Stimulated activated CD8-positive, alpha-beta memory T cell treated with anti-CD3 and anti-CD28 coated beads, Interleukin-12 subunit alpha, Interleukin-12 subunit beta, amount 100 ng/mL, for 1 hour (primary cell): ENCODE measurements at places on chromosomes 1 and 21.

DNA sequence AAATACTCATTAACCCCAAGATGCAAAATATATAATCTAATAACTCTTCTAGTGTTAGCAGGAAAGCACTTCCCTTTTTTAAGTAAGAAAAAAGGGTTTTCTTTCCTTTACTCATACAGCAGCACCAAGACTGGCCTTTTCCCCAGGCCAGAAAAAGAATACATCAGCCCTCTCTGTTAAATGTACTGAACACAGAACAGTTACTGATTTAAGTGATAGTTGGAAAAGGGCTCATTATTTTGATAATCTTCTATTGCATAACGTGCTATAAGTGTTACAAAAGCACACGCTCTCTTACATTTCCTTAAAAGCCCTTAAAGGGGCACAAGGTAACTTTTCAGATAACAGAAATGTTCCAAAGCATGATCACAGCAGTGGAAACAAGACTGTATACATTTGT is 142.9 kb downstream of the TIAM1 start:
- no peak for DNase-seq

- no peak for DNase-seq
These were observed 473.4 kb downstream of the CAMTA1 start for GRCh38 chr1:7258589-7259135.

DNA sequence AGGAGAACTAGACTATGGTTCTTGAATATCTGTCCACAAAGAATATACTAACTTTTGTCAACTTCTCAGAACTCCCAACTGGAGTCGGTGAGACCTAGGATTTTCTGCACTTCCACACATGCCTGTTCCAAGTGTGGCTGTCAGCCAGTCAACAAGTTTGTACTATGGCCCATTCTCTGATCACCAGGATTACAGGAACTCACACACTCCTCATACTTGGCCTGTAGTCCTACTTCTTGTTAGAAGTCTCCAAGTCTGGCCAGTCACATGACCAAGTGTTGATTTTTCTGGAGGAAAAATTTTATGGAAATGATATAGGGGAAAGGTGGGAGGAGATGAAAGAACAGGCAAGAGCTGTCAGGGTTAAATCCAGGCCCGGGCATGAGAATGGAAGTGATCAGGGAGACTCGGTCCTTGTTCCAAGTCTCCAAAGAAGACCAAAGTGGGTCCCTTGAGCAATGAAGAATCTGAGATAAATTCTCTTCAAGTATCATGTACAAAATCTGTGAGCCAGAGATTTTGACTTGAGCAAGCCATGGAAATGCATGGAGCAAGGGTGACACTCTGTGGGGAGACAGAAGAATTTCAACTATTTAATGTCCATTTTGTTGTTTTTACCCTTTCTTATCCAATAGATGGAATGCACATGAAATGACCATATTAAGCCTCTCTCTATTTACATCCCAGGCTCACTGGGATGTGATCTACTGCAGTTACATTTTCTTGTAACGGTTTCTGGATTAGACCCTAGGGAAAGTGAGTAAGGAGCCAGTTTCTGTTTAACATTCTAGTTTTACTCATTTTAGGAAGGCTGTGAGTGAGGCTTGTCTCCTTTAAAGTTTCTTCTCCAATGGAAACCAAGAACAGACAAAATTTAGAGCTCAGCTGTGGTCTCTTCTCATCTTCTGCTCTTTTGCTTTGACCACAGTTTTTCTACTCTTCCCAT is 320.9 kb downstream of the ASTN1 start:
- no peak for DNase-seq

- no peak for DNase-seq
These were observed 61.7 kb downstream of the ATF6 start for GRCh38 chr1:161827786-161828185.

DNA sequence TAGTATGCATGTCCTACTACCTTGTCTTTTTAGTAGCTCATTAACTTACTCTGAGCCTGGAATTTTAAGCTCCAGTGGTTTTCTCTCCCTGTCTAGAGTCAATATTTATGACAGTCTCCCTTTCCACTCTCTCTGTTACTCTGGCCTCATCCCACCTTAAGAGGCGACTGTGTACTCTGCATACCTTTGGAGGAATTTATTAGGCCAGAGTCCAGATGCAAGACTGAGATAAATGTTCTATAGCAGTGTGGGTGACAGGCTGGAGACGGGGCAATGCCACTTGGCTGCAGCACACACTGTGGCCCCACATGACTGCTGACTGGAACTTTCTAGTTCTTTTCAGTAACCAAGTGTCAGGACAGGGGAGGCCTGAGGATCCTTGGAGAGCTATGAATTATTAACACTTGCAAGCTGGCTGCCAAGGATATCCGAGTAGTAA is 4.1 kb upstream of the PDZK1 start:
- no peak for DNase-seq

- no peak for DNase-seq
These were observed 43.0 kb upstream of the RXRG start for GRCh38 chr1:165487921-165488320.

DNA sequence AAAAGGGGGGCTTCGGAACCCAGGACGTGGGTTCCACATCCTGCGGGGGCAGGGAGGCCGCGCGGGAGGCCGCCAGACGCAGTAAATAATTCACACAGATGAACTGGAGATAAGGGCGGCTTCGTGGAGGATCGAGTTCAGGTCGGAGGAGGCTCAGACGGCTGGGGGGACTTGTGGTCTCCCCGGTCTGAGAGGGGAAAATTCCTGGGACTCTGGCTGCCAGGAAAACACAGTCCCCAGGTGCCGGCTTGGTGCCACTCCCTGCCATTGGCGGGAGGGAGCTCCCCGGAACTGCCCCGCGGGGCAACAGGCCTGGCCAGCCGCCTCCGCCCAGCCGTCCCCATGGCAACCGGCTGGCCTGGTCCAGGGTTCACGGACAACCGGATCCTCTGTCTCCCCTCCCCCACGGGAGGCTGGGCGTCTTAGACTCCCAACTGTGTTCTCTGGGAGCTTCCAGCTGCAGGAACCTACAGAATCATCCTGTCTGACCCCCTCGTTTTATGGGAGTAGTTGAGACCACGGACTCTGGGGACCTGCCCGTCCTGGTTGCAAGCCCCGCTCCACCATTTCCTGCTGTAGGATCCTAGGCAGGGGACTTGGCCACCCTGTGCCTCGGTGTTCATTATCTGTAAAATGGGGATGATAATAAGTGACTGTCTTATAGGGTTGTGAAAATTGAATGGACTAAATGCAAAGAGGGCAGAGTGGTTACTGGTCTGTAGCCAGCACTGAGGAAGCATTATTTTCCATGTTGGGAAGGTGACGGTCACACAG is 9.6 kb downstream of the CAMK2N1 start:
- no peak for DNase-seq

GRCh38 chr1:86352086-86352485 is 44.0 kb downstream of the ODF2L start:
- DNase-seq = no peak

GRCh38 chr21:34191876-34192275 is 118.5 kb downstream of the MRPS6 start:
- DNase-seq = no peak

- no peak for DNase-seq
These were observed 41.2 kb downstream of the ACTN2 start for GRCh38 chr1:236727521-236727920.

DNA sequence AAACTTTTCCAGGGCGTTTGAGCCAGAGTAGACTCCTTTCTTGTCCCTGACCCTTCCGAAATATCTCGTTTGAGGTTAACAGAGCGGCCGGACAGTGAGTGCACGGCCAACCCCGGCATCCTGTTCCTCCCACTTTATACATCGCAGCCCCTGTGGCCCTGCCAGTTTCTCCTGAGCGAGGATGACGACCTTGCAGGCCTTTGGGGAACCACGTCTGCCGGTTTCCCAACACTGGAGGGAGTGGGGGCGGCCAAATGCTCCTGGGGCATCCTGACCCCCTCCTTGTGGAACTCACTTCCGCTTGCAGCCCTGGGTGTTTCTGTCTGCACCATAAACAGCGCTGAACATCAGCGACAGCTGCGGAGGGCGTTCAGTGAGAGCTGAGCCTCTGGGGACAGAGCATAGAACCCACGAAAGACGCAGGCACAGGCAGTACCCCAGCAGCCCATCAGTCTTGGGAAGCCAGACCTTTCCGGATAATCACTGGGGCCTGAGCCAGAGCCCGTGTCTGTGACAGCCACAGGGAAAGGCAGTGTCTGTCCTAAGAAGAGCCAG is 4.8 kb upstream of the KCNAB2 start:
- DNase-seq = no peak

- DNase-seq = no peak
These were observed 60.4 kb downstream of the NME7 start for GRCh38 chr1:169307176-169307575.
